ENCODE measurements at places on chromosomes 1 and 21. TPM values are rescaled to one million over a fixed set of nuclear protein-coding genes. Genes with fewer than 3 reads are reported as not detected.

DNA sequence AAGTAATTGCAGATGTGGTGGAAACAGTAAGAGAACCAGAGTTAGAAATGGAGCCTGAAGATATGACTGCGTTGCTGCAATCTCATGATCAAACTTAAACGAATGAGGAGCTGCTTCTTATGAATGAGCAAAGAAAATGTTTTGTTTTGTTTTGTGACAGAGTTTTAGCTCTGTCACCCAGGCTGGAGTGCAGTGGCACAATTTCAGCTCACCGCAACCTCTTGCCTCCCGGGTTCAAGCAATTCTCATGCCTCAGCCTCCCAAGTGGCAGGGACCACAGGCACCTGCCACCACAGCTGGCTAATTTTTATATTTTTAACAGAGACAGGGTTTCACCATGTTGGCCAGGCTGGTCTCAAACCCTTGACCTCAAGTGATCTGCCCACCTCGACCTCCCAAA, 53.3 kb upstream of the NFASC start:
- no peak overlapping the region for H3K27ac ChIP-seq
- no peaks in the 10 kb centered on the region for H3K36me3 ChIP-seq
- peaks cover 26% of the 10 kb centered on the region for H3K27me3 ChIP-seq
- DNase-seq, result no peak
- H3K4me3 ChIP-seq, result no peak overlapping the region
- no peaks in the 10 kb centered on the region for H3K4me1 ChIP-seq

- no peaks in the 10 kb centered on the region for H3K36me3 ChIP-seq
- H3K27me3 ChIP-seq, result no peaks in the 10 kb centered on the region
- H3K4me1 ChIP-seq, result no peaks in the 10 kb centered on the region
- no peak for DNase-seq
- H3K27ac ChIP-seq, result no peak overlapping the region
These were observed 65.5 kb downstream of the SYT14 start for GRCh38 chr1:210003501-210003900.

- H3K36me3 ChIP-seq, result peaks cover 74% of the 10 kb centered on the region
- no peak overlapping the region for H3K4me3 ChIP-seq
- no peak overlapping the region for H3K27ac ChIP-seq
- H3K4me1 ChIP-seq, result no peaks in the 10 kb centered on the region
- no peaks in the 10 kb centered on the region for H3K27me3 ChIP-seq
These were observed 28.2 kb upstream of the PPP1R15B start for GRCh38 chr1:204439621-204440375.

- peaks cover 1% of the 10 kb centered on the region for H3K36me3 ChIP-seq
- no peak for DNase-seq
- H3K27ac ChIP-seq, result no peak overlapping the region
- H3K27me3 ChIP-seq, result no peaks in the 10 kb centered on the region
These were observed 46.8 kb upstream of the WASF2 start for GRCh38 chr1:27536767-27537166.

DNA sequence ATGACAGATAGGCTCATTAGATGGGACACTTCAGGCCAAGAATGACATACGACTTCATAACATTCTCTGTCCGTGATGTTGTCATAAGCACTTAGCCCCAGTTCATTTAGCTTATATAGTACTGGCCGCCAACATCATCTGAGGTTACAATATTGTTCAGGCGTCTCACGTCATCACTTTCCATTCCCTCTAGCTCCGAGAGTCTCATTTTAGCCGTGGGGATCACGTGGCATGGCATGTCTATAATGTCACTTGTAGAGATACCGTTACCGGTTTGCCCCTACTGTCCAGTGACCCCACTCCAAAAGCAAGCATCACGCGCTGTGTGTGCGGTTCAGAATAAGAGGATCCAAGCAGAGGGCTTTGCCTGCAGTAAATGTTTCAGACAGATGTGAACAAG, 34.6 kb upstream of the HEATR1 start:
- no peak for DNase-seq
- H3K27me3 ChIP-seq, result peaks cover 5% of the 10 kb centered on the region
- no peak overlapping the region for H3K27ac ChIP-seq
- no peak overlapping the region for H3K4me3 ChIP-seq
- no peaks in the 10 kb centered on the region for H3K4me1 ChIP-seq
- H3K36me3 ChIP-seq, result no peaks in the 10 kb centered on the region

GRCh38 chr21:23861911-23862504, 1745.3 kb downstream of the MRPL39 start:
- no peaks in the 10 kb centered on the region for H3K27me3 ChIP-seq
- H3K4me1 ChIP-seq, result peaks cover 5% of the 10 kb centered on the region
- peaks cover 2% of the 10 kb centered on the region for H3K36me3 ChIP-seq
- no peak overlapping the region for H3K4me3 ChIP-seq
- DNase-seq, result no peak

DNA sequence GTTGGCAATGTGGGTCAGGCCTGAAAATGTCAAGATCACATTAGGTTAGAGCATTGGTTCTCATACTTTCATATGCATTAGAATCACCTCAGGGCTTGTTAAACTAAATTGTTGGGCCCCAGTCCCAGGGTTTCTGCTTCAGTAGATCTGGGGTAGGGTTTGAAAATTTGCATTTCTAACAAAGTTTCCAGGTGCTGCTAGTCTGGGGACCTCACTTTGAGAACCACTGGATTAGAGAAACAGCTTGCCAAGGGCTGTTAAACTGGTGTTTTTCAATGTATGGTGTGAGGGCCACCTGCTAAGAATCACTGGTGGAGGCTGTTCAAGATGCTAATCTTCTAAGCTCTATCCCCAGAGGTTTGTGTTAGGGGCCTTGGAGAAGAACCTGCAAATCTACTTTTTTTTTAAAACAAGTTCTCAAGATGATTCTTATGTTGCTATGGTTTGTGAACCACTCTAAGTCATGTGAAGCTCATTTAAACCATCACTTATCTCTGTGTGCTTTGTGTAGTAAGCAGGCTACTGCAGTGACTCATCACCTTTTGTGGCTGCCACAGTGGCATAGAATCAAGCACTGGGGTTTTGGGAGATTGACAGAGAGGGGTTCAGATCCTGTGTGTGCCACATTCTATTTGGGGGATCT, 152.2 kb downstream of the S1PR1 start:
- H3K27me3 ChIP-seq, result no peaks in the 10 kb centered on the region
- H3K36me3 ChIP-seq, result no peaks in the 10 kb centered on the region
- no peak for DNase-seq
- H3K4me1 ChIP-seq, result no peaks in the 10 kb centered on the region
- no peak overlapping the region for H3K4me3 ChIP-seq
- no peak overlapping the region for H3K27ac ChIP-seq

DNA sequence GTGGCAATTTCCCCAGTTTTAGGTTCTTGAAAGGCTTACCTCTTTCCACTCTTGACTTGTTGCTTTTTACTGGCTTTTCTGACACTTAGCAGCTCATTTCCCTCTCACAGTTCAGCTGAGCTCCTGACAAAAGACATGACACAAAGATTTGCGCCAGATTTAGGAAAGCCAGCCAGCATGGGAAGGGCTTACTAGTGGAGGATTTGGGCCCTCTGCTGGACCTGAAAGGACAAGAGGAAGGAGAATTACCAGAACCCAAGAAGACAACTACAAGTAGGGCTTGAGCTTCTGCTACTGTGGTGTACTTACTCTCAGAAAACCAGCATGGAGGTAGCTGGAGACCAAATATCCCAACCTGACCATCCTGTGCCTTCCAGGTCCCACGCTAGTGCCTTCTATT, 784.5 kb downstream of the BRINP3 start:
- no peak overlapping the region for H3K27ac ChIP-seq
- H3K36me3 ChIP-seq, result no peaks in the 10 kb centered on the region
- no peak overlapping the region for H3K4me3 ChIP-seq

DNA sequence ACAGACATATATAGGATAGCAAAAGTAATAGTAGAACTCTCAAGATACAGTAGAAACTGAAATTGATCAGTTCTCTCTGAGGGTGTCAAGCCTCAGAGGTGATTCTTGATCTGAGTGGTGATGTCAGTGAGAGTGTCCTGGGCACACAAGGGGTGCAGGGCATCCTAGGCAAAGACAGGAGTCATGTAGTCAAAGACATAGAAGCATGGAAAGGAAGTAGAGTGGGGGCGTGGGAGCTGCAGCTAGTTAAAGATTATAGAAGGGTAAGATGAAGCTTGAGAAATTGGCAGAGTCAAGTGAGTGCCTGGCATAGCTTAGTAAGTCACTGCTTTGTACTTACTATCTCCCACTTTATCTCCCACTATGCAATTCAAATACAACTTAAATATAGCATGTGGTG, 22.8 kb downstream of the CDC7 start:
- no peak overlapping the region for H3K4me3 ChIP-seq
- H3K27me3 ChIP-seq, result no peaks in the 10 kb centered on the region
- DNase-seq, result no peak
- no peaks in the 10 kb centered on the region for H3K36me3 ChIP-seq
- H3K27ac ChIP-seq, result no peak overlapping the region
- H3K4me1 ChIP-seq, result no peaks in the 10 kb centered on the region

DNA sequence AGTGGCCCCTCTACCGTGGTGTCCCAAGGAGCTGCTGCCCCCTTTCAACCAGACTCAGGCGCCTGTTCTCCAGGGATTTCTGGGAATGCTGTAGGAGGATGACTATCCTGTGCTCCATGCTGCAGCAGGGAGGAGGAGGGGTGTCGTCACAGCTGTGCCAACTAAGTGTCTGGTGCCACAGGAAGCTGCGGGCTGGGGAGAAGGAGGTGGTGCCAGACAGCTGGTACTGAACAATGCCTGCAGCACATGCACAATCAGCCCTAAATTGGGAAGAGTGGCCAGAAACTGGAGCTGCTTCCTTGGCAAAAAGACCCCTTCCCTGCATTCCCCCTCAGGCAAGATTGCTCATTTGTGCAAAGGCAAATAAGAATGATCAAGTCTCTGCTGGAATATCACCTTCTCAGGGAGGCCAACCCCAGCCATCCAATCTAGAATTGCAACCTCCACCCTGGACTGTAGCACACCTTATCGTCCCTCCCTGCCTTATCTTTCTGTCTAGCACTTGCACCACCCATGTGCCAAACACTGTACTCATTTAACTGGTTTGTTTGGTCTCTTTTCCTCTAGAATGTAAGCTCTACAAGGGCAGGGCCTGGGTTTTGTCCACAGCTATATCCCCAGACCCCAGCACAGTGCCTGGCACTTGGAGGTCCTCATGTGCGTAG, 33.3 kb downstream of the LAMB3 start:
- no peaks in the 10 kb centered on the region for H3K4me1 ChIP-seq
- DNase-seq, result no peak
- H3K4me3 ChIP-seq, result no peak overlapping the region
- no peak overlapping the region for H3K27ac ChIP-seq

GRCh38 chr1:224881762-224882211, 47.7 kb upstream of the DNAH14 start:
- H3K4me1 ChIP-seq, result no peaks in the 10 kb centered on the region
- no peak overlapping the region for H3K27ac ChIP-seq
- DNase-seq, result no peak
- no peaks in the 10 kb centered on the region for H3K36me3 ChIP-seq
- H3K27me3 ChIP-seq, result no peaks in the 10 kb centered on the region

DNA sequence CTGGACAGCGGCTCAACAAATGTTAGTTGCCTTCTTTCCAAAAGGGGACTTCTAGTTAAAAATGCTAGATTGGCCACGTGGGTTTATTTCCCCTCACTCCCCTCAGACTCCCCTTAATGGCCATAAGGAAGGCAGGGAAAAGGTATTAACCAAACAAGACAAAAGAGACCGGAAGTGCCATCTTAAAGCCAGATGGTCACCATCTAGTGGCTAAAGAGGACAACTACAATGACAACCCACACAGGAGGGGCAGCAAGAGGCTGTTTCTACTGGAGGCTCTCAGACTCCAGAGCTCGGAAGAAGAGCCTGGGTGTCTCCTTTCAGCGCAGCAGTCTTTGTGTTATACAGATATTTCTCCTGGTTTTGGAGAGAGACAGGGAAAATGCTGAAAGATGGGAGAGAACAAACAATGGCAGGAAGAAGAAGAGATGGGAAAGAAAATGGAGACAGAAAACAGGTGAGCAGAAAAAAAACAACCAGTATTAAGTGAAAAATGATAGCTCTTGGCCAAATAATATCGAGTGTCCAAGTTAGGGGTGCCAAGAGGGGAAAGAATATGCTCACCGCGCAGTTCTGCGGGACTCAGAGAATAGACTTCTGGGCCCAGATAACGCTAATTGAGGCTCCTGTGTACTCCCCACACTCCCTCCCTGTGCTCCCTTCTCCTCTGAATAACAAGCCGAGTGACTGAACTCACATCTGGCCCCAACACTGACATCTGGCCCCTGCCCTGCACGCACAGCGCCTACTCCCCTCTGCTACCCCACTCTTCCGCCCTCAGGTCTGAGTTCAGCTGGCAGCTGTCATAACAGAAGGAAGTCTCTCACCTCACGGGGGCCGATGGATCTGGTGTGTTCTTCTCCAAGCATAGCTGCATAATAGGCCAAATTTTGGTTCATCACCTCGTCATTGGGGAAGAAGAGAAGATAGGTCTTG, 9.6 kb downstream of the P3H1 start:
- no peaks in the 10 kb centered on the region for H3K4me1 ChIP-seq
- no peak overlapping the region for H3K27ac ChIP-seq
- H3K27me3 ChIP-seq, result no peaks in the 10 kb centered on the region
- no peak overlapping the region for H3K4me3 ChIP-seq
- no peak for DNase-seq

GRCh38 chr21:28832013-28832714, 160.5 kb downstream of the LTN1 start:
- no peaks in the 10 kb centered on the region for H3K36me3 ChIP-seq
- DNase-seq, result no peak
- H3K4me1 ChIP-seq, result peaks cover 46% of the 10 kb centered on the region

- no peaks in the 10 kb centered on the region for H3K27me3 ChIP-seq
- no peaks in the 10 kb centered on the region for H3K36me3 ChIP-seq
- DNase-seq, result no peak
- H3K4me1 ChIP-seq, result no peaks in the 10 kb centered on the region
- H3K4me3 ChIP-seq, result no peak overlapping the region
These were observed 35.3 kb downstream of the VWA5B1 start for GRCh38 chr1:20325844-20326420.

- no peaks in the 10 kb centered on the region for H3K27me3 ChIP-seq
- H3K36me3 ChIP-seq, result peaks cover 5% of the 10 kb centered on the region
- DNase-seq, result no peak
- H3K4me3 ChIP-seq, result no peak overlapping the region
These were observed 20.9 kb downstream of the PANK4 start for GRCh38 chr1:2505461-2505994.

GRCh38 chr21:42423197-42423675, 19.5 kb downstream of the UBASH3A start:
- H3K36me3 ChIP-seq, result peaks cover 14% of the 10 kb centered on the region
- H3K27me3 ChIP-seq, result no peaks in the 10 kb centered on the region
- peak overlapping the region; percentile 84 for H3K27ac ChIP-seq
- H3K4me1 ChIP-seq, result peaks cover 81% of the 10 kb centered on the region
- DNase-seq, result no peak

- H3K4me3 ChIP-seq, result no peak overlapping the region
- peaks cover 7% of the 10 kb centered on the region for H3K4me1 ChIP-seq
- DNase-seq, result no peak
- H3K27ac ChIP-seq, result no peak overlapping the region
- peaks cover 8% of the 10 kb centered on the region for H3K36me3 ChIP-seq
- no peaks in the 10 kb centered on the region for H3K27me3 ChIP-seq
These were observed 56.3 kb downstream of the SLC9A1 start for GRCh38 chr1:27098431-27099134.

- no peak overlapping the region for H3K27ac ChIP-seq
- H3K4me3 ChIP-seq, result no peak overlapping the region
- H3K4me1 ChIP-seq, result no peaks in the 10 kb centered on the region
- no peaks in the 10 kb centered on the region for H3K36me3 ChIP-seq
- H3K27me3 ChIP-seq, result no peaks in the 10 kb centered on the region
These were observed 72.1 kb downstream of the UBE4B start for GRCh38 chr1:10104834-10105233.

The RXRG gene
- total RNA-seq, result not detected

The OR10J1 gene
- not detected for total RNA-seq

The CFHR5 gene
- not detected for total RNA-seq

The SH3BGR gene
- total RNA-seq, result 1.3 TPM

The S100A1 gene
- total RNA-seq, result not detected

The MYOG gene
- not detected for total RNA-seq
